Spinal cord (tissue), 10 donors: ENCODE measurements at places on chromosomes 7 and 10. TPM values are rescaled to one million over a fixed set of nuclear protein-coding genes. Genes with fewer than 3 reads are reported as not detected.

KAZALD1 gene
- total RNA-seq, result 10.0 TPM

TACC2 gene
- total RNA-seq, result 38.0 TPM

TMEM176B gene
- 28.4 TPM for total RNA-seq

ZNF425 gene
- total RNA-seq, result 5.8 TPM

GIMAP2 gene
- total RNA-seq, result 12.7 TPM

PRSS1 gene
- total RNA-seq, result not detected

SFRP5 gene
- 6.7 TPM for total RNA-seq

TAC1 gene
- total RNA-seq, result 14.3 TPM

EN2 gene
- 0.72 TPM for total RNA-seq

STOX1 gene
- 14.4 TPM for total RNA-seq

PNLIPRP2 gene
- not detected for total RNA-seq

GFRA1 gene
- 30.5 TPM for total RNA-seq

SPDYE2 gene
- total RNA-seq, result not detected

TCERG1L gene
- total RNA-seq, result 1.9 TPM

SLC26A5 gene
- 0.99 TPM for total RNA-seq

NANOS1 gene
- 6.3 TPM for total RNA-seq

MRPL32 gene
- 47.8 TPM for total RNA-seq

GRM3 gene
- total RNA-seq, result 14.3 TPM

SLC13A4 gene
- 936 TPM for total RNA-seq

FOXI2 gene
- total RNA-seq, result not detected

MSMB gene
- not detected for total RNA-seq

CELF2 gene
- total RNA-seq, result 43.3 TPM

PLEKHA1 gene
- 43.4 TPM for total RNA-seq

CFAP58 gene
- 0.99 TPM for total RNA-seq

OIT3 gene
- 0.40 TPM for total RNA-seq

RHOBTB1 gene
- 55.4 TPM for total RNA-seq

TMEM273 gene
- total RNA-seq, result 8.5 TPM

ALOX5 gene
- total RNA-seq, result 9.3 TPM

TMEM196 gene
- total RNA-seq, result 16.5 TPM

CYP2C9 gene
- total RNA-seq, result not detected

GDF10 gene
- total RNA-seq, result 6.6 TPM

GPR37 gene
- 14.1 TPM for total RNA-seq
